Neural crest cell (in vitro differentiated cells): ENCODE measurements at places on chromosomes 3 and 15. TPM values are rescaled to one million over a fixed set of nuclear protein-coding genes. Genes with fewer than 3 reads are reported as not detected.

- no peak overlapping the region for H3K4me3 ChIP-seq
- H3K27ac ChIP-seq, result no peak overlapping the region
- no peak for DNase-seq
- peaks cover 4% of the 10 kb centered on the region for H3K27me3 ChIP-seq
- H3K4me1 ChIP-seq, result peaks cover 4% of the 10 kb centered on the region
- H3K36me3 ChIP-seq, result no peaks in the 10 kb centered on the region
These were observed 63.1 kb downstream of the TLE3 start for GRCh38 chr15:70034596-70034995.

GRCh38 chr3:19543212-19543841 is 390.7 kb downstream of the EFHB start:
- no peak for DNase-seq
- H3K27ac ChIP-seq, result no peak overlapping the region
- H3K4me1 ChIP-seq, result peaks cover 11% of the 10 kb centered on the region
- no peaks in the 10 kb centered on the region for H3K36me3 ChIP-seq
- H3K27me3 ChIP-seq, result peaks cover 2% of the 10 kb centered on the region
- no peak overlapping the region for H3K4me3 ChIP-seq

GRCh38 chr3:38521391-38521987 is 25.3 kb downstream of the EXOG start:
- H3K27ac ChIP-seq, result no peak overlapping the region
- no peaks in the 10 kb centered on the region for H3K4me1 ChIP-seq

DNA sequence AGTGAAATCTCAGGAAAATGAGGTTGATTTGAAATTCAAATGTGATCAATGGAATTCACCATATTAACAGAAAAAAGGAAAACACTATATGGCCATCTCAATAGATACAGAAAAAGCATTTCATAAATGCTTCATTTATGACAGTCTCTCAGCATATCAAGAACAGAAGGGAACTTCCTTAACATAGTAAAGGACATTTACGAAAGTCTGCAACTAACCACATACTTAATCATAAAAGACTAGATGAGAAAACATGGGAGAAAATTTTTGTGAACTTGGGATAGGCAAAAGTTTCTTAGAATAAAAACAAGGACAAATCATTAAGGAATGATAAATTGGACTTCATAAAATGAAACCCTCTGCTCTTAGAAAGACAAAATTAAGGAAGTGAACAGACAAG is 24.7 kb upstream of the TIPARP start:
- peaks cover 3% of the 10 kb centered on the region for H3K4me1 ChIP-seq
- H3K4me3 ChIP-seq, result no peak overlapping the region
- no peaks in the 10 kb centered on the region for H3K36me3 ChIP-seq
- no peak overlapping the region for H3K27ac ChIP-seq
- no peaks in the 10 kb centered on the region for H3K27me3 ChIP-seq

GRCh38 chr3:56125358-56126005 is 342.8 kb downstream of the ERC2 start:
- DNase-seq, result no peak
- H3K27me3 ChIP-seq, result no peaks in the 10 kb centered on the region
- no peaks in the 10 kb centered on the region for H3K36me3 ChIP-seq
- peak overlapping the region; percentile 2 for H3K27ac ChIP-seq
- H3K4me1 ChIP-seq, result peaks cover 52% of the 10 kb centered on the region
- H3K4me3 ChIP-seq, result no peak overlapping the region

- H3K27me3 ChIP-seq, result no peaks in the 10 kb centered on the region
- peaks cover 2% of the 10 kb centered on the region for H3K36me3 ChIP-seq
- no peak for DNase-seq
These were observed 14.2 kb upstream of the CP start for GRCh38 chr3:149235599-149236424.

Gene CCR2
- not detected in 2 replicates for total RNA-seq

Gene TIMP4
- total RNA-seq, result 0.75 and 1.1 TPM in 2 replicates

Gene LCTL
- total RNA-seq, result 2.1 and 2.7 TPM in 2 replicates

Gene PXYLP1
- total RNA-seq, result 30.9 and 33.5 TPM in 2 replicates
